Stimulated activated CD4-positive, alpha-beta T cell treated with anti-CD3 and anti-CD28 coated beads, Interleukin-1b, Interleukin-23, amount 100 ng/mL, for 1 hour (primary cell): ENCODE measurements at places on chromosomes 12 and 14.

GRCh38 chr14:49598189-49598484 lies 603 bp upstream of the LRR1 start:
- DNase-seq = no peak

DNA sequence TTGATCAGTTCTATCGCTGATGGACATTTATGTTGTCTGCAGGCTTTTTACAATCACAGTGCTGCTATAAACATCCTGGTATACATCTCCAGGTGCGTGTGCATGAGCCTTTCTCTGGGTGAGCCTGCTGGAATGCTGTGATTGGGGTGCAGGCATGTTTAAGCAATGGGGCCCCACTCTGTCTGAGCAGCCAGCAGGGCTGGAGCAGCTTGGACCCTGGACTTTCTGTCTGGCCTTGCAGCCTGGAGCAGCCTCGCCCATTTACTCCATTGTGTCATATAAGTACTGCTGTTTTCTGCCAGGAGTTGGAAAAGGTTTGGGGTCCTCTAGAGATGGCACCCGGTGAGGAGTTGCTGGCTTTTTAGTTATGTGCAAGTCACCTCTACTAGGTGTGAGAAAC lies 199.0 kb downstream of the KIF26A start:
- no peak for DNase-seq

- no peak for DNase-seq
Observed at GRCh38 chr14:57326253-57326652, 57.5 kb downstream of the AP5M1 start.

GRCh38 chr12:121748571-121749265 lies 36.2 kb downstream of the TMEM120B start:
- no peak for DNase-seq

- DNase-seq = no peak
Observed at GRCh38 chr14:92619671-92620456, 106.3 kb downstream of the RIN3 start.

DNA sequence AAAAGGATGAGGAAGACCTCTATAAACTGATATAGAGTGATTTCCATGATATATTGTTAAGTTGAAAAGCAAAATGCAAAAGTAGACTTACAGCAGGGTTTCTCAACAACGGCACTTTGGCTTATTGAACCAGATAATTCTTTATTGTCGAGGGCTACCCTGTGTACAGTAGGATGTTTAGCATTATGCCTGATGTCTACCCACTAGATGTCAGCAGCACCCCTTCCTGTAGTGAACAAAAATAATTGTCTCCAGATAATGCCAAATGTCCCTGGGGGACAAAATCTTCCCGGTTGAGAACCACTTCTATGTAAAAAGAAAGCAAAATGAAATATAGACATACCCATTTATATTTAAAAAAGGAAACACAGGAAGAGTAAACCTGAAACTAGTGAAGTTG lies 32.4 kb downstream of the ABCD2 start:
- no peak for DNase-seq

DNA sequence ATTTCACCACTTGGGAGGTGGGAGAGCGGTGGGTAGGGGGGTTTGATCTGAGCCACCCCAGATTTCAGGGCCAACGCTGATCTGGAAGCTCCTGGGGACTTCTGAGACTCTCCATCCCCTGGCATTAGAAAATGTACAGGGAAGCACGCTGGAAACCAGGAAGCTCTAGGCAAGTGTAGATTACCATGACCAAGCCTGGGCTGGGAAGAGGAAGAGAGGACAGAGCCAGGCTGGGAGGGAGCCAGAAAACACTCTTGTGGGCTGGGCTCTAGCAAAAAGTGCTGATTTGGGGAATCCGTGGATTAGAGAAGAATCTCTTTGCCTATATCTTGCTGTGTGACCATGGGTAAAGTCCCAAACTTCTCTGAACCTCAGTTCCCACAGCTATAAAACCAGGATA lies 236.7 kb downstream of the BCL11B start:
- no peak for DNase-seq

GRCh38 chr12:107523775-107524535 lies 161.6 kb upstream of the PWP1 start:
- no peak for DNase-seq

DNA sequence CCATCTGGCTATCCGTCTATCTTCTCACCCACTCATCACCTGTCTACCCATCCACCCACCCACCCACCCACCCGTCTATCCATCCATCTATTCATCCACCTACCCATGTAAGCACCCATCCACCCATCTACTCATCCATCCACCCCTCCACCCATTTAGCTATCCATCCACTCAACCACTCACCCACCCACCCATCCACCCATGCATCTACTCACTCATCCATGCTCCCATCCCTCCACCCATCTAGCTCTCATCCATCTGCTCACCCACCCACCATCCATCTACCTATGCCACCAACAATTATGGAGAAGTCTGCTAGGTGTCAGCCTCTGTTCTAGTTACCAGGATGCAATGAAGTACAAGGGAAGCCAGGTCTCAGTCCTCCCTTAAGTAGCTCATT lies 11.1 kb downstream of the TNFAIP2 start:
- no peak for DNase-seq

- no peak for DNase-seq
Observed at GRCh38 chr12:2221030-2221621, 168.3 kb downstream of the CACNA1C start.

GRCh38 chr14:77659831-77660230 lies 43.4 kb upstream of the SPTLC2 start:
- no peak for DNase-seq
